Psoas muscle (tissue), 8 donors: ENCODE measurements at places on chromosomes 3 and 15.

DNA sequence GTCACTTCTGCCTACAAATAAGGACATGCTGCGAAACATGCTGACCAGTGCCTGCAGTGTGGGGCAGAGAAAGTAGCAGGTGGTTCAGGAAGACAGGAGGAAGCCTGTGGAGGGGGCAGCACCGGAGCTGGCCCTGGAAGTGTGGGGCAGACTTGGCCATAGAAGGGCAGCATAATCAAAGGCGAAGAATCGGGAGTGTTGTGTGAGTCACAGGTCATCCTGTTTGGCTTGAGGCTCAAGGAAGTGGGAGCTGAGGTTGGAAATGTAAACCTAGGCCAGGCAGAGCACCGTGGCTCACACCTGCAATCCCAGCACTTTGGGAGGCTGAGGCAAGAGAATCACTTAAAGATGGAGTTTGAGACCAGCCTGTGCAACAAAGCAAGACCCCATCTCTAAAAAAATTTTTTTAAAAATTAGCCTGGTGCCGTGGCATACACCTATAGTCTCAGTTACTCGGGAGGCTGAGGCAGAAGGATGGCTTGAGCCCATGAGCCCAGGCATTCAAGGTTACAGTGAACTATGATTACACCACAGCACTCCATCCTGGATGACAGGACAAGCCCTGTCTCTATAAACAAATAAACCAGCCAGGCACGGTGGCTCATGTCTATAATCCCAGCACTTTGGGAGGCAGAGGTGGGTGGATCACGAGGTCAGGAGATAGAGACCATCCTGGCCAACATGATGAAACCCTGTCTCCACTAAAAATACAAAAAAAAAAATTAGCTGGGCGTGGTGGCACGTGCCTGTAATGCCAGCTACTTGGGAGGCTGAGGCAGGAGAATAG, 54.0 kb downstream of the FAM43A start:
- no peak for DNase-seq

- DNase-seq, result no peak
Measured at GRCh38 chr3:186640473-186640818, 247 bp downstream of the FETUB start.

DNA sequence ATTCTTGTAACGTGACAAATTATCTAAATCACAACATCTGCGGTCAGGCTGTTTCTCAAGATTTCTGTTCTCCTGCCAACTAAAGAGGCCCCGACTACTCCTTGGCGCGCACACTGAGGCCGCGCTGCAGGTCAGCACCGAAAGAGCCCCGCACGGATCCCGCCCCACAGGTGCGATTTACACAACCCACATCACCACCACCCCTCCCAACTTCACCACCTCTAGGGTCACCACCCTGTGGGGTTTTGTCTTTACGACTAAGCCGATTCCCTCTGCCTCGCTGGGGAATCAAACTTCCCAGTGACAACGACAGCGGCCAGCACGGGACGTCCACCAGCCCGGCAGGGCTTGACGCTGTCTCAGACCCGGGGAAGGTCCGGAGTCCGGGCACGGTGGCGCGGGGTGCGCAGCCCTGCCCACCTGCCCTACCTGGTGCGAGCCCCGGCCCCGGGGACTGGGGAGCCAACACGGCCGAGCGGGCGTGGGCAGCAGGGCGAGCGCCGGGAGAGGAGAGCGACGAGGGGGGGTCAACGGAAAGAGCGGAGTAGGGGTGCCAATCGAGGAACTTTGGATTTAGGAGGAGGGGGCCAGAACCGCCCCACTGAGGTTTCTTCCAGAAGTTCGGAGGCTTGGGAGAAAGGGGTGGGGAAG, 764 bp downstream of the UACA start:
- peak; percentile 79 for DNase-seq

GRCh38 chr3:41115069-41115468, 84.2 kb upstream of the CTNNB1 start:
- no peak for DNase-seq

DNA sequence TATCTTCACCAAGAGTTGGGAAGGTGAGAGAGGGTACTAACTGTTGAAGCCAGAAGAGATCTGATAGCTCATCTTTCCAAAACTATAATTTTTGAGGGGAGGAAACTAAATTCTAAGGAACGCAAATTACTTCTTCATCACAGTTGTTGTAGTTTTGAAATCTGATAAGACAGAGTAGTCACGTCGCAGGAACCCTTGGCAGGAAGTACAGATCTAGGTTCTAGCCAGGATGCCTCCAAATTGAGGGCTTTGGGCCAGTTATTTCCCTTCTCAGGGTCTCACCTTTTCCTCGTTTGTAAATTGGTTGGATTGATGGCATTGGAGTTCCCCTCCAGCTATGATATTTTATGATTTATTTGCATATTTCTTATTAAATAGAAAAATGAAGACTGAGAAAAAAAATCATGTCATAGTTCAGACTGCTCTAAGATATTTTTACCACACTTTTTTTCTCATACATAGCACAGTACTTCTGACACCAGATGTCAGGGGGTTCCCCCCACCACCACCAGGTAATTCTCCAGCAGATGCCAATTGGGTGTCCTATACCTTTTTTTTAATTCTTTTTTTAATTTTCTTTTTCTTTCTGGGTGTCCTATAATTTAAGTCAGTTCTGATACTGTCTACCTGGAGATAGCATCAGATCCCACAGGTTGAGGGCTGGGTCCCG, 32.3 kb upstream of the APH1B start:
- DNase-seq, result no peak

GRCh38 chr15:58595516-58596263, 153.8 kb downstream of the ADAM10 start:
- DNase-seq, result no peak

DNA sequence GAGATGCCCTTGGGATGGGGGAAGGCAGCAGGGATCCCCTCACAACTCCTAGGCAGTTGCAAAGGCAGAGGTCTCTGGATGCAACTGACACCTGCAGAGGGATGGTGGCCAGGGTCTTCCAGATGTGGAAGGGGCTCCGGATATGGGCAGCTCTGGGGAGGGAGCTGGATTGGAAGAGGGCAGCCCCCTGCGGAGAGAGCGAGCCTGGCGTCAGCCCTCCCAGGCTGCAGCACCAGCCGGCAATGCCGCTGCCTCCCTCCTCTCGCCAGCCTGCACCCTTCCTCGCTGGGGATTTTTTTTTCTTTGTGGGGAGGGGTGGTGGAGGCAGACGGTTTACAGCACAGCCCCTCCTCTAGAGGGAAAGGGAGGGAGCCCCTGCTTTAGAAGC, 1.6 kb downstream of the INSYN1 start:
- no peak for DNase-seq

GRCh38 chr3:155154255-155154654, 74.1 kb downstream of the MME start:
- DNase-seq, result no peak

DNA sequence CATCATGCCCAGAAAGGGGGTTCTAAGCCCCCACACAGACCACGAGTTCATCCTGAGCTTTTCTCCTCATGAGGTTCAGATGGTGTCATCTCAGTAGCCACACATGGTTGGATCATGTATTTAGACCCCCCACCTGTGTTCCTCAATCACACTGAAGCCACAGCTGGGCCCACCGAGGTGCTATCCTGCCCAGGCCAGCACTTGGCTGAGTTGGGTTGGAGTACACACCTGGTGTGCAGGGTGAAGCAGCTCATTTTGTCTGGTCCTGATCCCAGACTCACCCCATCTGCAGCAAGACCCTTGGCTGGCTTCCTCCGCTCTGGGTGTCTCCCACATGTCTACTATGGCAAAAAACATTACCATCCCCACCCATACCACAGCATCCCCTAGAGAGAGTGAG, 41.9 kb downstream of the ACAA1 start:
- DNase-seq, result no peak

GRCh38 chr15:30062881-30063280, 19.9 kb upstream of the GOLGA8J start:
- no peak for DNase-seq

DNA sequence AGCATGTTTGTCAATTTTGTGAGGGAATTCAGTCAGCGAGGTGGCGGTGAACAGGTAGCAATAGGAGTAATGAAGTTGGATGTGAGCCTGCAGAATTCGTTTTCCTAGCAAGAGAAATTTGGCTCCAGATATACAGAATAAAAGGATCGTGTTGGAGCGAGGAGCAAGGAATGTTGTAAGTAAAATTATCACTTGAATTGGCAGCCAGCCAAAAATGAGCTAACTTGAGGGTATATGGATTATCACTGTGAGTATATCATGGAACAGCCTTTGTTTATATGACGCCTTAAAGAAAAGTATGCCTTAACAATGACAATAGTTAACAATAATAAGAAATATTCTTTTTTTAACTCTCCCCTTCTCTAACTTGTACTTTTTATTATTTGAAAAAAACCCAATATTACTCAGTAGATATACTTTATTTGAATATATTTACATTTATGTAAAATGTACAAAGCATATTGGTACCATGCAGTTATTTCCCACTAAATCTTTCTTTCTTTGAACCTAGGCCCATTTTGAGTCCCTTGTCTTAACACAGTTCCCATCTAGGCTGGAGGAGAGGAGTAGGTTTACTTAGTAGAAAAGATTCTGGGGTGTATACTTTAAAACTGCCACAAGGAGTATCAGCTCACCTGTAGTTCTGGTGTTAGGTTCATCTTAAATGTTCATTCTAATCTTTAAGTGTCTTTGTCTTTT, 29.3 kb downstream of the EPHA6 start:
- no peak for DNase-seq

DNA sequence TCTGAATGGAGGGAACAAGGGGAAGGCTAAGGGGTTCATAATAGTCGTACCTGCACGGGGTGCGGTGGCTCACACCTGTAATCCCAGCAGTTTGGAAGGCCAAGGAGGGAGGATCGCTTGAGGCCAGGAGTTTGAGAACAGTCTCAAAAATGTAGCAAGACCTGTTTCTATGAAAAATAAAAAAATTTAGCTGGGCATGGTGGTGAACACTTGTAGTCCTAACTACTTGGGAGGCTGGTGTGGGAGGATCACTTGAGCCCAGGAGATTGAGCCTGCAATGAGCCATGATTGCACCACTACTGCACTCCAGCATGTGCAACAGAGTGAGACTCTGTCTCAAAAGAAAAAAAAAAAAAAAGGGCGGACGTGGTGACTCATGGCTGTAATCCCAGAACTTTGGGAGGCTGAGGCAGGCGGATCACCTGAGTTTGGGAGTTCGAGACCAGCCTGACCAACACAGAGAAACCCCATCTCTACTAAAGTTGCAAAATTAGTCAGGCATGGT, 17.9 kb upstream of the HDAC11 start:
- DNase-seq, result no peak

DNA sequence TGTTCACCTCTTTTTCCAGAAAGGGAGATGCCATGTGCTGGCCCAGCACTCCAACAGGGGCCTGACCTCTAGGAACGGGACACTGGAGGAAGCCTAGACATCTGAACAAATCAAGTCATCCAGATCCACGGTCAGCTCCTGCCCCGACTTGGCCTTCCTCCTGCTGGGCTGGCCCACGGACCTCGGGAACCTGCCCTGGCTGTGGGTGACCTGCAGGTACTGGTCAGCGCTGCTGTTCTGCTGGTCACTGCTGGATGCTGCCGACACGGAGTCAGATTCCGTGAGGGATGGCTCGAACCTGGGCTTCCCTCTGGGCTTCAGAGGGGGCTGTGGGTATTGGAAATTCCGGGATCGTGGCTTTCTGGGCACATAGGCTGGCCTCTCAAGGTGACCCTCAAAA, 8.4 kb upstream of the STARD5 start:
- DNase-seq, result no peak

DNA sequence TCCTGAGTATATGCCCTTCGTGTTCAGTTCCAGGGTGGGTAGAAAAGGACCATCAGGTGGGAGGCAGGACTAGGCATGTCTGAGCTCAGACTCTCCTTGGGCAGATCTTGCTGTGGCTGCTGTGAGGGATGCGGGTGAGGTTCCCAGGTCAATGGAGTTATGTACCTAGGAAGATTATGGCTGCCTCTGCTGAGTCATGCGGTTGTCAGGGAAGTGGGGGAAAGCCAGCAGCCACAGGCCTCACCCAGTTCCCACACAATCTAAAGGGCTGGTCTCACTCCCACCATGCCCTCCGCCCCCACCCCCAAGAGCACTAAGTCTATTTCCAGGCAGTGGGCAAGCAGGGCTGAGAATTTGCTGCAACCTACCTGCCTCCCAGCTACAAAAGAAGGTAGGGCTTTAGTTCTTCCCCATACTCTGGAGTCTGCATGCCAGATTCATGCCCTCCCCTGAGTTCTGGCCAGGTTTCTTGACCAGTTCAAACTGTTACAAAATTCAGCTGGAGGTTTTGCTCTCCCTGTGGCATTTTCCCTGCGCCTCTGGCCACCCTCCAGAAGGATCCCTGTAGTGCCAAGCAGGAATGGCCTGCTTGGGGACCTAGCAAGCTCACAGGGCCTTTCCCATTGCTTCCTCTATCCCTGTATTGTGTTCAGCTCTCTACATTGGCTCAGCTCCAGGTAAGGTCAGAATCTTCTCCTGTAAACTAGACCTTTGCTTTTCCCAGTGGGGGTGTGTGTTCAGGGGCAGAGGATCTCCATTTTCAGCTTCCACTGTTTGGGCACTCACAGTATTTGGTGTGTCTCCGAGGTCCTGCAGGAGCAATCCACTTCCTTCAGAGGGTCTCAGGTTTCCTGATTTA, 12.7 kb upstream of the TMCO5A start:
- DNase-seq, result no peak

DNA sequence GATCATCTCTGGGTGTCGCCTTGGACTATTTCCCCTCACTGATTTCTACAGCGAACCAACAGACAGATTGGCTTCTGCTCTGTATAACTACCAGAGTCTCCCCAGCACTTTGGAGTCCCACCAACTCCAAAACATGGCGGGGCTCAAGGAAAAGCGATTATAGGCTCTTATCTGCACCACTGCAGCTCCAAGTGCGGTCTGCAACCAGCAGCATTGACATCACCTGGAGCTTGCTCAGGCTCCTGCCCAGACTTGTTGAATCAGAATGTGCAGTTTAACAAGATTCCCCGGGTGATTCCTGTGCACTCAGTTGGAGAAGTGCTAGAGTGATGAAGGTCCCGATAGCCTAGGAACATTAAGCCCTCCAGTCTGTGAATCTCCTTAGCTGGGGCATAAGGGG, 9.0 kb downstream of the CCK start:
- DNase-seq, result no peak

GRCh38 chr3:152127058-152127457, 141.7 kb upstream of the MBNL1 start:
- no peak for DNase-seq

DNA sequence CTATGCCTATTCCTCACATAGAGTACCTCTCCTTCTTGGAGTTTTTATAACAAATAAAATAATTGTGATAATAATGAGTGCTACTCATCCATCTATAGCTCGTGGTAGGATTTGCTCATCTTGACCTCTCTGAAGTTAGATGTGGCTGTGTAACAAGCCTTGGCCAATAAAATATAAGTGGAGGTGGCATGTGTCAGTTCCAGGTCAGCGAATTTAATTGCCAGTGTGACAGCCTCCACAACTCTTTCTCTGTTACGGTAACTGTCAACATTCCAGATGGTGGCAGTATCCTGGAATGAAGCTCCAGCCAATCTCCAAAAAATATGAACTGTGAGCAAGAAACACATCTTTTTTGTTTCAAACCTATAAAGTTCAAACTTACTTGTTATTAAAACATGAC, 13.8 kb downstream of the CLRN1 start:
- no peak for DNase-seq
